ENCODE measurements at places on chromosomes 4 and X. TPM values are rescaled to one million over a fixed set of nuclear protein-coding genes. Genes with fewer than 3 reads are reported as not detected.

The FAM47E gene
- 2.8 TPM for total RNA-seq

The HTR2C gene
- total RNA-seq, result not detected

GRCh38 chr4:8554555-8555100, 25.6 kb upstream of the GPR78 start:
- no peaks in the 10 kb centered on the region for H3K36me3 ChIP-seq
- H3K4me3 ChIP-seq, result no peak overlapping the region
- no peak overlapping the region for H3K27ac ChIP-seq
- DNase-seq, result no peak
- H3K27me3 ChIP-seq, result no peaks in the 10 kb centered on the region

- no peaks in the 10 kb centered on the region for H3K4me1 ChIP-seq
- no peak for DNase-seq
- no peaks in the 10 kb centered on the region for H3K27me3 ChIP-seq
- H3K36me3 ChIP-seq, result no peaks in the 10 kb centered on the region
Observed at GRCh38 chr4:70315928-70316327, 18.9 kb upstream of the CABS1 start.

DNA sequence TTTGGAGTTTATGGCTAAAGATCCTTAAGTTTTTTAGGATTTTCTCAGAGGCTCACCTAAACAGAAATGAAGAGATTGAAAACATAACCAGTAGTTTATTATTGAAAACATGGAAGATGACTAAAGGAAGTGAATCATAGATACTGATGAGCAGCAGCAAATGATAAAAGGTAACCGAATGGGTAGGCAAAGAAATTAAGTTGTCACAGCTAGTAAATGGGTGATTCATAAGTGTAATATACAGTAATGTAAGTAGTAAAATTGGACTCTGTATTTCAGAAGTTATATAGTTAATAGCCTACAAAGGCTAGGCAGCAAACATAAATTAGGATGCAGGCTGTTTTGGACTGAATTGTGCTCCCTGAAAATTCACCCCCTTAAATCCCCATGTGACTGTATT, 59.0 kb upstream of the ADGRA3 start:
- no peaks in the 10 kb centered on the region for H3K27me3 ChIP-seq
- no peaks in the 10 kb centered on the region for H3K4me1 ChIP-seq
- H3K4me3 ChIP-seq, result no peak overlapping the region
- H3K27ac ChIP-seq, result no peak overlapping the region
- DNase-seq, result no peak
- no peaks in the 10 kb centered on the region for H3K36me3 ChIP-seq

Data from adrenal gland (tissue), 19 donors.